ENCODE measurements at places on chromosomes 6 and 20.

GRCh38 chr6:43883847-43884651 is 114.0 kb downstream of the VEGFA start:
- DNase-seq: no peak

DNA sequence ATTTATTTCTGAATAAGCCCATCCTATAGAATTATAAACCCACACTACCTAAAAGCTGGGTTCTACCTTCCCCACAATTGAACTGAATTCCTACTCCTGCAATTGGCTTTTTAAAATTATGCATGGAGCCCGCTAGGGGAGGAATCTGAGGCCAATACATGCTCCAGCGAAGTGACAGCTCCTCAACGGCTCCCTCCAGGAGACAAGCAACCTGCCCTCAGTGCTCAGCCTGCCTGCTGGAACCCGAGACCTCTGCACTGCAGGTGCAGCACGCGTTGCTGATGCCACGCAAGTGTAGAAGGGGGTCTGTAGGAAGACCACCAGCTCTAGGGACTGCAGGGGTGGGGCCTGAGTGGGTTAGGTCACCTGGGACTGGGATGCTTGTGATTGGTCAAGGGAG is 170.2 kb upstream of the CDYL start:
- no peak for DNase-seq

- DNase-seq: no peak
Observed at GRCh38 chr6:5160206-5160605, 75.1 kb downstream of the PPP1R3G start.

DNA sequence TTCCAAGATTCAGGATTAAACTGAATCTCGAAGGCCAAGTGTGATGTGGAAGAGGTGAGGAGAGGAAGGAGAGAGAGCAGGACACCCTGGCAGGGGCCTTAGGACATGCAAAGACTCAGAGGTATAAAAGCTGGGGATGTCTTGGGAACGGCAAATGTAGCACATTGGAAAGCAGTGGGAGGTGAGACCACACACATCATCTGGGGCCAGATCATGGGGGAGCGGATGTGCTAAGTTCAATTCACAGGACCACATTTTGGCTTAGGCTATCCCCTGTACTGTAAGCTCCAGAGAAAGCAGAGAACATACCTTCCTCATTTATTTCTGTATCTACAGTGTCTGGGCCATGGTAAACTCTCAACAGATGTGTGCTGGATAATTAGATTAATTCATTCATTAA is 59.5 kb upstream of the MBOAT1 start:
- DNase-seq: no peak

GRCh38 chr6:116764961-116765841 is at the start of gene FAM162B:
FAM162B (minus strand) TSS chr6:116765719; CDS start chr6:116765576, 143 bp downstream.
- peak; percentile 26 for DNase-seq

DNA sequence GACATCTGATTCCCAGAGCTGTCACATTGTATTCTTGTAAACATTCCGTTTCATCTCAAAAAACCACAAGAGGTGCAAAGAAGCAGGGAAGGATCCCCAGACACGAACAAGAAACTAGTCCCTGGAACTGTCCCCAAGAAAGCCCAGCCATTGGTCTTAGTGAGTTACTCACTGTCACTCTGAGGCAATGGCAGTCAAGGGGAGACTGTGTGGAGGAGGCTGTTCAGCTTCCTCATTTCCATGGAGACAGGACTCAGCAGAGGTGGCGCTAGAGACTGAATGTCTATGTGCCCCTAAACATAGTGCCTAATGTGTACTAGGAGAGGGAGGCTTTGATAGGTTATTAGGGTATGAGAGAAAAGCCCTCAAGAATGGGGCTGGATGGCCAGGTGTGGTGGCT is 11.1 kb downstream of the ULBP1 start:
- DNase-seq: no peak

GRCh38 chr6:68572975-68573374 is 62.1 kb upstream of the ADGRB3 start:
- no peak for DNase-seq

GRCh38 chr6:108353853-108354252 is 59.0 kb downstream of the AFG1L start:
- DNase-seq: no peak

DNA sequence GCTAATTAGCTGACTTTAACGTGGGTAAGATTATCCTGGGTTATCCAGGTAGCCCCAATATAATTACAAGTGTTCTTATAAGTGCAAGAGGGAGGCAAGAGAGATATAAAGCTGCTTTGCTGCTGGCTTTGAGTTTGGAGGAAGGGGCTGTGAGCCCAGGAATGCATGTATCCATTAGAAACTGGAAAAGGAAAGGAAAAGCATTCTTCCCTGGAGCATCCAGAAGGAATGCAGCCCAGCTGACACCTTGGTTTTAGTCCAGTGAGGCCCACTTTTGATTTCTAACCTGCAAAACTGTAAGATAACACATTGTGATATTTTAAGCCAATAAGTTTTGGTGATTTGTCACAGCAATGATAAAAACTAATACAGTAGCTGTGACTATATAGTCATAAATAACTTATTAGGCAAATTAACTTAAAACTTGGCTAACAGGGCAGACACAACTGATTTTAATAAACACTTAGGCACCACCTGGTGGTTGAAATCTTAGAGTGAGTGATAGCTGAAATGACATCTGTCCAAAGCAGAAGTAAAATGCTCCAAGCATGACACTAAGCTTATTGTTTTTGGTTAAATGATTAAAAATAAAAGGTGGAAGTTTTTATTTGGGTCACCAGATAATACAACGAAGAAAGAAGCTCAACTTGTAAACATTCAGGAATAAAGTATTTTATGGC is 35.6 kb downstream of the ADGRF4 start:
- no peak for DNase-seq

DNA sequence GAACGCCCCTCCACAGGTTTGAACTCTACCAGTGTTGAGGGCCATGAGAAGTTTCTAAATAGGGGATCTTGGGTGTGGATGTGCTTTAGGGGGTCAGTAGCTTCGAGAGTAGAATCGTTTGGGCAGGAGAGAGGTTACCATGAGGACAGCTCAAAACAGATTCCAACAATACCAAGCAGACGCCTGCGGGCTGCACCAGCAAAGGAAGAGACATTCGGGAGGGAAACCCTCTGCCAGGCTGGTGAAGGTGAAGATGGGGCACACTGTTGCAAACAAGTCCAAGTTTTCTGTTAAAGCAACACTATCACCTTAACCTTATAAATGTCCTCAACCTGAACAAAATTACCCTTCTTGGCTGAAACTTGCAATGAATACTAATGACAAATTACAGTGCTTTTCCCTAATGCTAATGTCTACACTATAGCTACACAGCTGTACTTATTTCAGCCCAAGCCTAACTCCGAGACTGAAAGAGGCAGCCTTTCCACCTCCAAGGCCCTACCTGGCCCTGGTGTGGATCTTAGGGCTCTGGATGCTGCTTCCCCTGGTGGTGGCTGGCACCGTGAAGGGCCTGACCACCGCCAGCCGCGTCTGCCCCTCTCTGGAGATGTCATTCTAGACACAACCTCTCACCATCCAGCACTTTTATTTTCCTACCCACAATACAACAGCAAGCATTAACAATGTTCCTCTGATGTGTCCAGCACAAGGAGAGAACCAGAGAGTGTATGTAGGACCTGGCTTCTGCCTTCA is 80.1 kb downstream of the DLL1 start:
- peak; percentile 1 for DNase-seq

DNA sequence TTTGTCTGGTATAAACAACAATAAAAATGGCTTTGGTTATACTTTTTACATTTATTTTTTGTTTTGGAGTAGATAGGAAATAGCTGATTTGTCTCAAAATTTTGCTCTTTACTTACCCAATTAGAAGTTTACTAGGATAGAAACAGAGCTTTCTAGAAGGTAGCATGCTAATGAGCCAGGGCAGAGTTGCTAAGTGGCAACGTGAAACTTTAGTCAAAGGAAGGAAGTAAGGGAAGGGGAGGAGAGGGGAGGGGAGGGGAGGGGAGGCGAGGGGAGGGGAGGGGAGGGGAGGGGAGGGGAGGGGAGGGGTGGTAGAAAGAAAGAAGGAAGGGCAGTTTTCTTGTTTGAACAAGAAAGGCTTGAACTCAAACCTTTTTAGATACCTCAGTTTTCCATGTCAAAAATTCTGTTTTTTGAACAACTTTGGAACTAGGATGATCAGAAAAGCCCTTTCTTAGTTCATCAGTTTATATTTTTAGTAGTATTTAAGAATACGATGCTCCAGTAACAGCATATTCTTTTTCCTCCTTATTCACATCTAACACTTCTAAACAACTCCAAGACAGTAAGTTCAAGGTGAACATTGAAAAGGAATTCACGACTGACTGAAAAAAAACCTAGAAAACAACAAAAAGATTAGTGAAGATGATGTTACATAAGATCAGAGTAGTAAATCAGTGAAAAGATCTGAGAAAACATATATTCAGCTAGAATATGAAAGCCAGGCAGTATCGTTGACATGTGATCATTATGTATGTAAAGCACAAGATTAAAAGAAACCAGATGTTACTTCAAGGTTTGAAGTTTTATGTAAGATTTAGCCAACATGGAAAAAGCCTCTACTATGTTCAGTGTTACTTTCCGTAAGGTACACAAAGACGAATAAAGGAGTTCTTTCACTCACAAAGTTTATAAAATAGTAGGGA is 263.4 kb downstream of the ARHGAP18 start:
- DNase-seq: no peak

GRCh38 chr20:14361509-14362345 is 24.3 kb upstream of the FLRT3 start:
- DNase-seq: no peak

GRCh38 chr6:36547646-36548400 is 544 bp upstream of the STK38 start:
- no peak for DNase-seq

- DNase-seq: no peak
Observed at GRCh38 chr6:3281631-3282475, 23.1 kb downstream of the PSMG4 start.
